ENCODE measurements at places on chromosomes 3 and 15.

DNA sequence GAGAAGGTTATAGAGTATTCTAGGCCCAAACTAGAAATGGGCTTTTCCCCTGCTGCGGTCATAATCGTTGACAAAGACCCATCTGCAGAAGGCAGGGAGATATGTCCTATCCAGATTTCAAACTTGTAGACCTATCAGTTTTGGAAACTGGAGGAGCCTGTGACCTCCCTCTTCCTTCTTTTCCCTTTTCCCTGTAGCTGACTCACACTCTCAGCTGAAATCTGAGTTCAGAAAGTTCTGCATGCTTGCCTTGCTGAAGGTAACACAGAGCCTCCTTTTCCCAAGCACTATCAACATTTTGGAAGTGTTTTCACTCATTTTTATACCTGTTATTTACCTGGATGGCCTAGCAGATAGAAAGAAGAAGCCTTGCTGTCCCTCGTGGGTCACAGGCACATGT, 59.1 kb upstream of the PSMD6 start:
- no peak for DNase-seq

- no peak for DNase-seq
Measured at GRCh38 chr15:77659350-77660321, 26.9 kb upstream of the LINGO1 start.

DNA sequence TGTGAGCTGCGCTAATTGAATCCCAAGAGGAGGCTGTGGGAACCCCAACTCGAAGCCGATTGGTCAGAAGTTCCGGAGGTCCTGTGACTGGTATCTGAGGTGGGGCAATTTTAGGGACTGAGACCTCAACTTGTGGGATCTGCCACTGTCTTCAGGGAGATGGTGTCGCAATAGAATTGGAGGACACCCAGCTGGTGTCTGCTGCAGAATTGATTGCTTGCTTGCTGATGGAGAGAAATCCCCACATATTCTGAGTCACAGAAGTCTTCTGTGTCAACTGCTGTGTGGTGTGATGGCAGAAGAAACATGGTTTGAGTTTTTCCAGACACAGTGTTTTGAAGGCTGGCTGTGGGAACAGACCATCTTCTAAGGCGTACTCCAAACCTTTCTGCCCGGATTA, 99.7 kb upstream of the PLXNA1 start:
- DNase-seq: no peak

- DNase-seq: no peak
Measured at GRCh38 chr15:26996250-26996649, 25.3 kb downstream of the GABRG3 start.

GRCh38 chr3:174229916-174230315, 629.2 kb upstream of the NAALADL2 start:
- DNase-seq: no peak

DNA sequence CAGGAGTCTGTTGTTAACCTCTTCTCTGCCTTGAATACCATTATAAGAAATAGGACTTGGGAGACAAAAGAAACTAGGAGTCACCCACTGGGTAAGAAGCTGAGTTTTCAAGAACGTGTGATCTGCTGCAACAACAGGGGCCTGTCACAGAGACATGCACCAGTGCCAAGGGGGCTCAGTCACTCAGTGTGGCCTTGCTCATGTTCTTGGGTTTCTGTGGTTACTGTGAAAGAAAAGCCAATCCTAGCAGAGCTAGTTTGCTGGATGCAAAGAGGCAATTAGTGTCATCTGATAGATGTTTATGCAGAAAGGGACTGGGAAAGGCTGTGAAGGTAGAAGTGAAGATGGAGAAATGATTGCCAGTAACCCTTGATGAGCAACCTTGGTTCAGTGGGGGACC, 126.3 kb downstream of the IQCH start:
- no peak for DNase-seq

- DNase-seq: no peak
Measured at GRCh38 chr15:63371297-63371918, 10.2 kb downstream of the CA12 start.

- no peak for DNase-seq
Measured at GRCh38 chr3:167816953-167817352, 81.4 kb downstream of the SERPINI1 start.

- DNase-seq: no peak
Measured at GRCh38 chr3:156865732-156866131, 39.6 kb downstream of the LEKR1 start.

- no peak for DNase-seq
Measured at GRCh38 chr15:95113041-95113440, 881.7 kb downstream of the MCTP2 start.

DNA sequence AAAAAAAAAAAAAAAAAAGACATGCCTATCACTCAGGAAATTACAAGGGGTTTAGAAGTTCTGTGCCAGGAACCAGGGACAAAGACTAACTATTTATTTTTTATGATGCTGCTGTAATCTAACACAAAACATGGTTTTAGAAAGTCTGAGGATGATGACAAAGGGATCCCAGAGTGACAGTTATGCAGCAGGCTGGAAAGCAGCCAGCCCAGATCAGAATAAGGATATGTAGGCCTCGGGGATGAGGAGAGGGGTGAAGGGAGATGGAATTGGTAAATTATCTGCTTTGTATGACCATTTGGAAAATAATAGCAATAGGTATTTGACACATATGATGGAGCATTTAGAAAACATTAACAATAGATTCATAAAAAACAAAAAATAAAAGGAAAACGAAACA, 34.1 kb upstream of the NMD3 start:
- DNase-seq: no peak

DNA sequence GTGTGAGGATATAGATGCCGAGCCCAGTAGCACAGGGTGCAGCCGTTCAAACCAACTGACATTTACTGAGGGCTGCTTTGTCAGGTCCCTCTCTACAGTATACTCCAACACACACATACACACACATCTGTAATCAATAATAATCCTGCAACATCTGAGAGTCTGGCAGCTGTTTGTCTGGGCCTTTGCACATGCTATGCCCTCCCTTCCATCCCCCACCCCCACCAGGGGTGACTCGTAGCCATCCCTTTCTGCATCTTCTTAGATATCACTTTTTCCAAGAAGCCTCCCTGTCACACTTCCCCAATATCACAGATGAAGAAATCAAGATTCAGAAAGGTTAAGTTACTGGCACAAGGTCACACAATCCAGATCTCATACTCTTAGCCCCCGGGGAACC, 13.7 kb downstream of the SPATA12 start:
- no peak for DNase-seq

DNA sequence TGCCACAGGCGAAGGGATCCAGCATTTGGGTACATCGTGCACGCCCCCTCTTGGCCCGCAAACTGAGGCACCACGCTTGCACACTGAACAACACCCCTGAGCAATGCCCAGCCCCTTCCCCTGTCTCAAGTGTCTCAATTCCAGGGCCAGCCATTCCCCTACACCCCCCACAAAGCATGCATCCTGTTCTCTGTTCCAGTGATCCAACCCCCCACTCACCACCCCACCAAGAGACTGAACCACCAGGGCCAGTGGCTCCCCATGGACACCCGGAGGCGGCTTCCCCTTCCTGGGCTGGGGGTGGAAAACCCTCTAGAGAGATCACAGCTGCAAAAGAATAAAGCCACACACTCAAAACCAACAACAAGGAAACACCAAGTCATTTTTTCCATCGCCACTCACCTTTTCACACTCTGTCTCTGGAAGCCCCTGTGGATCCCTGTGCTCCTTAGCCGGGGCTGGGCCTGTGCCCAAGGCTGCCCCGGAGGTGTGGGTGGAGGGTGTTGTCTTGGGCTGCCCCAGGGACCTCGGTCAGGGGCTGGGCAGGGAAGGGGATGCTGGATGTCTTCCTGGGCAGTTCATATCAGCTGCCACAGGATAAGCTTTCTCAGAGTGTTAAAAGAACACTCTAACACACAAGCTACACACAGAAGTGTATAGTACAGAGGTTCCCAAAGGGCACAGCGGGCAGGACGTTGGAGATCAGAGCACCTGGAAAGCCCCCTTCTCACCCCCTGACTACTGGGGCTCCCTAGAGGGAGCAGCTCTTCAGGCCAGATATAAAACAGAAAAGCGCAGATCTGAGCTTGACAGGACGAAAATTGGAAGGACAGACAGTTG, 92.5 kb downstream of the CHSY1 start:
- no peak for DNase-seq

DNA sequence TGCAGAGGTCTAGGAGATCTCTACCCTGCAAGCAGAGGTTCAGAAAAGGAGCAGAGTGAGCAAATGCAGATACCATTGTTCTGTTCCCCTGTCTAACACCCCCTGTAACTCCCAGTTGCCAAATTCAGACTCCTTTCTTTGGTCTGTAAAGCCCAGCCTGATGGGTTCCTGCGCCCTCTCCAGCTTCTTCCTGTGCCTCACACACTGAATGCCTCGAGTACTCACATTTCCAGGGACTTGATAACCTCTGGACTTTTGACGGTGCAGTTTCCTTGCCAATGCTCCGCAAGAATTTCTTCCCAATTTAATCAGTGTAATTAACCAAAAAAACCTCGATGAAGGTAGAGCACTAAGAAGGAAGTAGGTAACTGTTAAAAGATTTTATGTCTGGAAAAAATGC, 19.3 kb downstream of the PDE8A start:
- DNase-seq: no peak

DNA sequence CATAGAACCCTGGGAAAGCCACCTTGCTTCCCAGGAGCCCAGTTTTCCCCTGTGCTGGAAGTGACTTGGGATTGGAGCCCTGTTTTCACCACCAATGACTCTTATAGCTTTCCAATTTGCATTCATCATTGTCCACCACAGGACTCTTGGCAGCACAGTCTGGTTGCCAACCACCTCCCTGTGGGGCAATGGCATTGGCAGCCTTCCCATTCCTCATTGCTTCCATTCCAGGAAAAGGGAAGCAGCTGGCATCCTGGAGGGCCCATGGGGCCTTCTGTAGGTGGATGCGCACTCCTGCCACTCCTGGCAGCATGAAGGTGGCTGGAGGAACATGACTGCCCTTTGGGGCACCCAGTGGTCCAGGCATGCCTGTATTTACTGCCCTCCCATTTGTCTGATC, 57.7 kb downstream of the FEM1B start:
- no peak for DNase-seq

DNA sequence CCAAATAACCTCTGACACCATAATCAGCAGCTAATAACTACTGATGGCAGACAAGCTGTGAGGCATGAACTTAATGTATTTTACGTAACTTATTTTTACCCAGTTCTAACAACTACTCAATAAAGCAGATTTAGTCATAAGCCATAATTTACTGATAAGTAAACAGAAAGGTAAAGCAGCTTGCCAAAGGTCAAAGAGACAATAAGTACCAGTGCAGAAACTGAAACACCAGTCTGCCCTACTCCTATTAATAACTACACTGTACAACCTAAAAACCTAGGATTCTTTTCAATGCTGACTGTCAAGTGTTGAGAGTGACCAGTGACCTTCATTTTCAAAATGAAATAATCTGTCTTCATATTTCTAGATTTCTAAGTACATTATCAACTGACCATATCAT, 152.2 kb downstream of the NR2E3 start:
- DNase-seq: no peak

DNA sequence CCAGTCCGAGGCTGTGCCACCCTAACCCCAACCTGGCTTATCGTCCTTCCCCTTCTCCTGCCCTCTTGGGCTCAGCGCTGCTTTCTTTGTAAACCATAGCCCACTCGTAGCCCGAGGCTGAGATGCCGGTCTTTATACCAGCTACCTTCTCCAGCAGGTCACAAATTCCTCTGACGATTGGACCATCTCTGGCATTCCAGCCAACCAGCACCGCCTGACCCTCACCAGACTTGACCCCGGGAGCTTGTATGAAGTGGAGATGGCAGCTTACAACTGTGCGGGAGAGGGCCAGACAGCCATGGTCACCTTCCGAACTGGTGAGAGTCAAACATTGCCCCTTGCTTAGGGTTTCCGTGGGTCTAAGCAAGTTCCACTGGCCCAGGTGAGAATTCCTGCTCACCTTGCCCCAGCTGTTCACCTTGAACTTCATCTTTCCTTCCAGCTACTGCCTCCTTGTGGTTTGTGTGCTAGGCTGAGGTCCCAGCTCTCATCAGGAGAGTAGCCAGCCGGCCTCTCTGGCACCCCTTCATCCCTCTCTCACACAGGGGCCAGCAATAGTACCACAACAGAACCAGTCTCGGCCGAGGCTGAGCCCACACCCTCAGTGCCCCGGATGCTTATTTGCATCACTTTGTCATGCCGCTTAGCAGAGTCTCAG, 66.7 kb downstream of the BOC start:
- DNase-seq: no peak

- DNase-seq: no peak
Measured at GRCh38 chr15:44780608-44781007, 44.3 kb downstream of the TRIM69 start.

GRCh38 chr3:61570813-61571212, 9.4 kb downstream of the PTPRG start:
- no peak for DNase-seq

DNA sequence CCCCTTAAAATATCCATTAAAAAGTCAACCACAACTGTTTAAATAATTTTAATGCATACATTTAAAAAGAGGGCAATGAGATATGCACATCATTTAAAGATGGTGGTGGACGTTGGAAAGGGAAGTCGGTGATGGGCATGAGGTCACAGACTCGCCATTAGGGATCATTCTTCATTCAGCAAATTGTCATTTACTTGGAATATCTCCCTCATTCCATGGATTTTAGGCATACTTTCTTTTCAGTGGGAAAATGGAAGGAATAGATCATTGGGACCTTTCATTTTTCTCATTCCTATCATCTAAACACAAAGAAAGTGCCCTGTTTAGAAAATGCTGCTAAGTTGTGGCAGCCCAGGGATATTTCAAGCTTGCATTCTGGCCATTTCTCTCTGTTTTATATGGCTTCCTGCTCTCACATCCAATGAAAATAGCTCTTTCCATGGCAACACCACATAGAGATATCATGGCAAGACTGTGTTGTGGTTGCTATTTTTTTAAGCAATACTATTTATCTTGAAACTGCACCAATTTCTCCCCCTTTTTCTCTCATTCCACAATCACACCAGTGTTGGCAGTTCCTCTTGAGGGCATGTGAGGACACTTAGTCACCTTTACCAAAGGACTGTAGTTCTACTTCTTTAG, 40.7 kb upstream of the LMCD1 start:
- no peak for DNase-seq

GRCh38 chr15:75809986-75810750, 33.1 kb upstream of the UBE2Q2 start:
- DNase-seq: no peak

- DNase-seq: no peak
Measured at GRCh38 chr3:175200391-175201095, 341.4 kb downstream of the NAALADL2 start.

- no peak for DNase-seq
Measured at GRCh38 chr3:141860766-141861513, 15.5 kb upstream of the ATP1B3 start.
